Left hindlimb (tissue), 1 donor: ENCODE measurements at places on chromosomes 6 and 20.
A peak's percentile ranks its signal among the peaks of the same experiment; 100 is the strongest.

- DNase-seq = no peak
Measured at GRCh38 chr6:119446115-119446554, 96.6 kb upstream of the MAN1A1 start.

DNA sequence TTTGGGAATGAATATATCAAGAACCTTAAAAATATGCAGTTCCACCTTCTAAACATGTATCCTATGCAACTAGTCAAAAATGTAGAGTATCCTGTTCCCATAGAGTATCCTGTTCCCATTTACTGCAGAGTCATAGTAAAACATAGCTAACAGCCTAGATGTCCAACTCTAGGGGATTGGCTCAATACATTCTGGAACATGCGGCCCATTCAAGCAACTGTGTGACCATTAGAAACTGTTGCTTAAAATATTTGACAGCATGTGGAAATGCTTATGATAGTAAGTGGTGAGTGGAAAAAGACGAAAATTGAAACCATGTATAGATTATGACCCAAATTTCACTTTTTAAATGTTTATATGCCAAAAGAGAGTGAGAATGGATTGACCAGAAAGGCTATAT lies 11.2 kb downstream of the FOXP4 start:
- DNase-seq = no peak

GRCh38 chr6:43800746-43801494 lies 30.9 kb downstream of the VEGFA start:
- DNase-seq = no peak

- no peak for DNase-seq
Measured at GRCh38 chr20:62622877-62623487, 19.3 kb upstream of the SLCO4A1 start.

DNA sequence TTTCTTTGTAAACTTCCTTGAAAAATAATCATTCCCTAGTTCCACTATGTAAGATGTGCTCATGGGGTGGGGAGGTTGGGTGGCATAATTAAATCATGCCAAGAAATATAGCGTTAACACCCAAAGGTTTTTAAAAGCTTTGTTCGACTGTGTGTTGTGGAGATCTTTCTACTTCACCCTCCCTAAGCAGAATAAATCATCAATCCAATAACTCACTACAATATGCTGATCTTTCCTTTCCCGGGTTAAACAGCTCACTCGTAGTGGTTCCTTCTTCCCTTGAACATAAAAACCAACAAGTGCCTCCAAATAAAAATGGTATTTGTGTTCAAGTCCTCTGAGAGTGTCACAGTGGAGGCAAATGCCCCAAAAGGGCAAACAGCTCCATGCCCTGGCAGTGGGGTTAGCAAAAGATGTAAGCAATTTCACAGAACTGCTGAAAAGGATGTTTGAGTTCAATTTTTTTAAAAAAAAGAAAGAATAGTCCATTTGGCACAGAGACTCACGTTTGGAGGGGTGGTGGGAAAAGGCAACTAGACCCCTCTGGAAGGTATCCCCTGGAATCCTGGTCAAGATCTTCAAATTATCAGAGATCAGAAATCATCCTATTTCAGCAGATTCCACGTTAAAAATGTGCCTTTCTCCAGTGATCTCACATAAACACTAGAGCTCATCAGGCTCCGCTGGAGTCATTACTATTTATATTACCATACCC lies 99.1 kb downstream of the TFAP2A start:
- DNase-seq = no peak

DNA sequence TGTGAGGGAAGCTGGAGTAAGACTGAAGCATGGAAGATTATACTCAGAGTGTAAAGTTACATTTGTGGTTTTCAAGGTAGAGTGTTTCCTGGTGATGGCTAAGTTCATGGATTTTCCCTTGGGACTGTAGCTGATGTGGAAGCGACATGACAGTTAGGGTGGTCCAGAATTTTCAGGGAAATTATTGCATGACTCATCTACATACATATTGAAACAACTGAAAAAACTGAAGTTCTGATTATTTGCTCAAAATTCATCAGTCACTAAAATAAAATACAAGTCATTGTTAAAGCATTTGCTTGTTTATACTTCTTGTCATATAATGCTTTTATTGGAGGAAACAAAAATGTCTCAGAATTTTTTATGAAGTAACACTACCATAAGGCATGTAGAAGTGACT lies 700.0 kb downstream of the RFPL4B start:
- DNase-seq = no peak

DNA sequence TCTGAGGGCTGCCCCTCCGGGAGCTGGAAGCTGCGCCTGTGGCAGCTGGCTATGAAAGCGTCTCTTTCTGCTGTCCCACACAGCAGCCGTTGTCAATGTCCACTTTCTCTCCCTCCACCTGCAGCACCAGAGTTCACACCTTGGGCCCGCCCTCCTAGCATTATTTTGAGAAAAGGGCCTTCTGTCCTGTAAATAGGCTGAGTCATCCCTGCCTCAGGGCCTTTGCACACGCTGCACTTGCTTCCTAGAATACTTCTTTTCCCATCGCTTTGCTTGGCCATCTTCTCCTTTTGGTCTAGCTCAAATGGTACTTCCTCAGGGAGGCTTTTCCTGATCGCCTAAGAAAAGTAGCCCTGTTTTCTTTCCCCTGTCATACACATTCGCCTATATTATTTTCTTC lies 69.3 kb upstream of the ZNFX1 start:
- no peak for DNase-seq

DNA sequence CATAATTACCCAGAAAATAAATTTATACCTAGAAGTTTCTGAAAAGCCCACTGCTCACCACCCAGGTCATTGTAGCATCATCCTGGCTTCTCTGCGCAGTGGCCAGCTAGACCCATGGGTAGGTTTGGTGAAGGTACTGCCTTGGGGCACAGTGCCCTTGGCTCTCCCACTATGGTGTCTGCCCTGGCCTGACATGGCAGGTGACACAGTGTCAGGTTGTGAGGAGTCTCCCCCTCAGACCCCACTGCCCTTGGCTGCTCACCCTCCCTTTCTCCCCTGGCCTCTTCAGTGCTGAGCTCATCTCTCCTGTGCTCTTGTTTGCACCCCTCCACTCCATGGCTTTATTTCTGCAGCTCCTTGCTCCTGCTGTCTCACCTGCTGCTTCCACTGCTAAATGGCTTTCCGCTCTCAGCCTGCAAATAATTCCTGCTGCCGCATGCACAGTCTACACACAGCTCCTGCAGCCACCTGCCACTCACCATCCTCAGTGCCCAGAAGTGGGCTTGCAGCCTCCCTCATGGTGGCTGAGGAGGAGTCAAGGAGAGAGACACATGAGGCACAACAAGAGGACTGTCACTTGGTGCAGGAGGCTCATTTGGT lies 313.4 kb upstream of the MOCS1 start:
- DNase-seq = no peak

DNA sequence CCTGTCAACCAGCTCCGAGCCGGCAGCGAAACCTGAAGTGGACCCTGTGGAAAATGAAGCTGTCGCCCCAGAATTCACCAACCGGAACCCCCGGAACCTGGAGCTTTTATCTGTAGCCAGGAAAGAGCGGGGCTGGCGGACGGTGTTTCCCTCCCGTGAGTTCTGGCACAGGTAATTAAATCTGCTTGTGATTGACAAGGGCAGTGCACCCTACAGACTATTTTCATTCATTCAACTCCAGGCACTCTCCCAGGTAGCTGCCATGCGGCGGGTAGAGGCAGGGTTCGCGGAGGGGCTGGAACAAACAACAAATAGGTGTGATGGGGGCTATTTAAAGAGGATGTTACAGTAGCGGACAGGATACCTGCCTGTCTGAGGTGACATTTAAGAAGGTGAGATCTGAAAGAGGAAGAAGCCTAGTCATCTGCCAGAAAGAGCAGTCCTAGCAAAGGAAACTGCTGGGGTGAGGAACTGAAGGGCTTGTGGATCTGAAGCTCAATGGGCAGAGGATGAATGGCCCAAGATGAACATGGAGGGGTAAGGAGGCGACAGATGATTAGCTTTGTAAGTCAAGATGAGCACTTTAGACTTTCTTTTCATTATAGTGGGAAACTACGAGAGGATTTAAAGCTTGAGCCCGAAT lies 810 bp downstream of the MRPL18 start:
- peak; percentile 41 for DNase-seq

- no peak for DNase-seq
Measured at GRCh38 chr6:113631666-113632065, 225.5 kb upstream of the MARCKS start.

DNA sequence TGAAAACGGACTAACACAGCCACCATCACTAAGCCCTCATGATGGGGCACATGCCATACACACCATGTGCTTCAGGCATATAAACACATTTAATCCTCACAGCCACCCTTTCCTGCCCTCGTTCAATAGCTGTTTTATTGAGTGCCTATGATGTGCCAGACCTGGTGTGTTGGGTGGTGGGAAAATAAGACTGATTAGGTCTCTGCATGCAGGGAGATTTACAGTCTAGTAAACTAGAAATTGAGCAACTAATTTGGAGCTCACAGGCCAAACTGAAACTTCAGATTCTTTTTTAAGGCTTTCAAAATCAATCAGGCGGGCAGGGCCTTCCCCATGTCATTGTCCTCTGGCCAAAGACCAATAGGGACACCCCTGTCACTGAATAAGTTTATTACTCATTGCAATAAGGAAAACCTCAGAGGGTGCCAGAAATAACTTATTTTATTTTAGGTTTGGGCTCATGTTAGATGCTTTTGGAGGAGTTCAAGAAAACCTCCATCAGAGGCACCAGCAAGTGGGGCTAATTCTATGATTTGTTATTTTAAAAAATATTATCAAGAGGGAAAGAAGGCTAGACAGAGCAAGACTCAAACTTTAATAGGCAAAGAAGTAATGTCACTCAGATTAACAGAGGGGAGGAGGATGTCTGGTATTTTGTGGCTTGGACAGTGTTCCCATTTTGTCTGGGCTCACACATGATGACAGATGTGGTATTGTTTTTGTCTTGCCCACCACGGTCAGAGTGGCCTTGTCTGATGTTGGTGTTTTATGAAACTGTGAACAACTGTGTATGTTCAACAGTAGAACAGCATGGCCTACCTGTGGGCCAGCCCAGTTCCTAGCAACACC lies 12.0 kb downstream of the ZFP64 start:
- DNase-seq = no peak

GRCh38 chr6:35521235-35521634 lies 8.5 kb upstream of the TULP1 start:
- no peak for DNase-seq

- DNase-seq = no peak
Measured at GRCh38 chr6:129292836-129293235, 409.9 kb downstream of the LAMA2 start.

DNA sequence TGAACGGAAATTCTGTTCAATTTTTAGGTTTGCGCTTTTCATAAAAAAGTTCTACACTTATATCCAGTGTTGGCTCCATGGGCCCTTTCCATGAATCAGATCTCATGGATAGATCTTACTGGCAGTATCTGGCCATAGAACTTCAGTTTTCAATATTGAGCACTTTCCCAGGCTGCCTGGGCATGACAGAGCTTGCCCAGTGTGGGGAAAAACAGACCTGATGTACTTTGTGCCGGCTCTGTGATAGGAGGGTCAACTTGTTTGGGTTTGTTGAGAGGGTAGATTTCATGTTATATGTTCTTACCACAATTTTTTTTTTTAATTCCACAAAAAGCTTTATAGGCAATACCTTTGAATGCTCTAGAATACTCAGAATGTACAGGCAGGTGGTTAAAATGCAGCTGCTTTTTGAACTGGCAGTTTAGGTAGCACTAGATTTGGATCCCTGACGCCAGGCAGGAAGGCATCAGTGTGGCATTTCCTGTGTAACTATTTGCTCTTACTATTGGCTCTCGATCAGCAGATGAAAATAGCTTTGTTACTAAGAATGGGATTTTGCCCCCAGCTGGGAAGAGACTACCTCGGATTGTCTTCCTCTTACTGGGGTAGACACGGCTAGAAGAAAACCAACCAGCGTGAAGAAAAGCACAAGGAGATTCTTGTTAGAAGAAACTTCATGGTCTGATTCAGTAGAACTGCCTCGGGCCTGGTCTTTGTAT lies 404.9 kb upstream of the SOX4 start:
- no peak for DNase-seq

DNA sequence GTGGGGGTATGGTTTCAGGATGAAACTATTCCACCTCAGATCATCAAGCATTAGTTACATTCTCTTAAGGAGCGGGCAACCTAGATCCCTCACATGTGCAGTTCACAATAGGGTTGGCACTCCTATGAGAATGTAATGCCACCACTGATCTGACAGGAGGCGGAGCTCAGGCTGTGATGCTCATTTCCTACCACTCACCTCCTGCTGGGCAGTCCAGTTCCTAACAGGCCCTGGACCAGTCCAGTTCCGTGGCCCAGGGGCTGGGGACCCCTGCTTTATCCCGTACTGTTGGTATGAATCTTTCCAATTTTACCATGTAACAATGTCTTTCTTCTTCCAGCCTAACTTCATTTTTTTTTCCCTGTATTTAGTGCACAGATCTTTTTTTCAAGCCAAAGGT lies 94.9 kb downstream of the OGFRL1 start:
- no peak for DNase-seq

GRCh38 chr20:32674362-32674789 lies 635 bp upstream of the C20orf203 start:
- DNase-seq = no peak

- DNase-seq = no peak
Measured at GRCh38 chr6:135188718-135189117, 7.6 kb downstream of the MYB start.

- DNase-seq = no peak
Measured at GRCh38 chr6:33163540-33163939, 28.7 kb downstream of the COL11A2 start.

- DNase-seq = no peak
Measured at GRCh38 chr6:97947841-97948240, 664.8 kb upstream of the MMS22L start.

- no peak for DNase-seq
Measured at GRCh38 chr6:47157653-47158219, 115.6 kb upstream of the ADGRF1 start.

- no peak for DNase-seq
Measured at GRCh38 chr20:52675375-52675774, 296.8 kb upstream of the TSHZ2 start.

- no peak for DNase-seq
Measured at GRCh38 chr6:45351667-45352066, 23.5 kb downstream of the RUNX2 start.

DNA sequence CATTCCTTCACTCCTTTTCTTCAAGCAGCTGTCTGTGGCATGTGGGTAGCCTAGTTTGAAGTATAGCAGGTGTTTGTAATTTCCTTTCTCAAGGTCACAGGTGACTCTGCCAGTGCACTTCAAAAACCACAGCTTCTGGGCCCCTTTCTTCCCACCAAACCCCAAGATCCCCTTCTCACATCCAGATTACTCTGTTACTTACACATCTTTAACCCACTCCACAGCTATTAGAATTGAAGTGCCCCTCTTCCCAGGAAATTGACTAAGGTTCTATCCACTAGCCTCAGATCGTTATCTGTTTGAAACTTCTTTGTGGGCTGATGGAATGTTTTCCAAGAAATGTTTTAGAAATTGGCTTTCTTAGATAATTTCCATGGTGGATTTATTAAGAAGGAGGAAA lies 150.8 kb downstream of the AHI1 start:
- no peak for DNase-seq

- DNase-seq = no peak
Measured at GRCh38 chr6:166441325-166442078, 58.8 kb upstream of the MPC1 start.

DNA sequence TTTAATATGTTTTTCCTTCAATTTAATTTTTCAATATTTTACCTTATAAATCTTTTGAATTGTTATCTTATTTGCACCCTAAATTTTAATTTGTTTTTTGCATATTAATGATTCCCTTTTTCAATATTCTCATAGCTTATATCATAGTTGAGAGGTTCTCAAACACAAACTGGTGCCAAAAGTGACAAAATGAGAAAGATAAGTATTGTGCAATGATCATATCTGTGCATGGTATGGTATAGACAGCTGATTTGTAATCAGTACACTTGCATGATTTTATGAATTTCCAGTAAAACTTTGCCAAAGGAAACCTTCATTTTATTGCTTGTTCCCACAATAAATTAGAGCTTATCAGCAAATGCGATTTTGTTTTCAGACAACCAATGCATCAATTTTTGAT lies 161.0 kb upstream of the HDAC2 start:
- no peak for DNase-seq
